Smooth muscle cell of the umbilical artery (primary cell): ENCODE measurements at places on chromosomes 11 and 22. TPM values are rescaled to one million over a fixed set of nuclear protein-coding genes. Genes with fewer than 3 reads are reported as not detected.

The RIBC2 gene
- 0.30 and 0.78 TPM in 2 replicates for total RNA-seq

The MS4A2 gene
- total RNA-seq, result not detected in 2 replicates

The RFPL2 gene
- not detected in 2 replicates for total RNA-seq

The MAJIN gene
- total RNA-seq, result under 0.01 TPM in 1 of 2 replicates, not detected in the other

The MICAL2 gene
- 246 and 810 TPM in 2 replicates for total RNA-seq

The PNPLA5 gene
- total RNA-seq, result not detected in 2 replicates

The PVALB gene
- total RNA-seq, result not detected in 2 replicates

The ZNF214 gene
- total RNA-seq, result 2.8 and 4.2 TPM in 2 replicates

The TMPRSS13 gene
- total RNA-seq, result not detected in 2 replicates

The C11orf52 gene
- total RNA-seq, result not detected in 2 replicates

The KDELR3 gene
- 160 and 218 TPM in 2 replicates for total RNA-seq

The ANO1 gene
- total RNA-seq, result not detected in 2 replicates

The GAL3ST3 gene
- total RNA-seq, result 0.23 TPM in 1 of 2 replicates, not detected in the other

The CD3E gene
- total RNA-seq, result not detected in 2 replicates

The DNAJB7 gene
- not detected in 2 replicates for total RNA-seq

The CEND1 gene
- total RNA-seq, result 0.89 and 1.8 TPM in 2 replicates

The P4HA3 gene
- 116 and 240 TPM in 2 replicates for total RNA-seq

The FOLH1 gene
- not detected in 2 replicates for total RNA-seq

The FAM180B gene
- not detected in 2 replicates for total RNA-seq

The IL17REL gene
- 0.09 TPM in 1 of 2 replicates, not detected in the other for total RNA-seq

The KCNK4 gene
- total RNA-seq, result not detected in 2 replicates

The KRTAP5-10 gene
- not detected in 2 replicates for total RNA-seq

The DNAJB13 gene
- total RNA-seq, result not detected in 2 replicates

The CNTF gene
- total RNA-seq, result 1.8 and 3.1 TPM in 2 replicates

The PTGDR2 gene
- under 0.01 and 0.05 TPM in 2 replicates for total RNA-seq

The OR2AG1 gene
- not detected in 2 replicates for total RNA-seq

The VSIG2 gene
- not detected in 2 replicates for total RNA-seq

The MMP8 gene
- 1.4 and 1.5 TPM in 2 replicates for total RNA-seq

The TH gene
- not detected in 2 replicates for total RNA-seq

The NRXN2 gene
- 0.30 and 6.4 TPM in 2 replicates for total RNA-seq

The RAB3IL1 gene
- total RNA-seq, result 2.1 and 2.3 TPM in 2 replicates

The APLNR gene
- total RNA-seq, result not detected in 2 replicates

The OR51I1 gene
- total RNA-seq, result not detected in 2 replicates

The OR51B4 gene
- not detected in 2 replicates for total RNA-seq

The OR56A1 gene
- total RNA-seq, result under 0.01 TPM in 1 of 2 replicates, not detected in the other

The C11orf91 gene
- not detected in 2 replicates for total RNA-seq

The SESN3 gene
- total RNA-seq, result 11.0 and 12.2 TPM in 2 replicates

The BUD13 gene
- 9.5 and 11.6 TPM in 2 replicates for total RNA-seq

The KCNA4 gene
- total RNA-seq, result not detected in 2 replicates

The OR10D3 gene
- total RNA-seq, result not detected in 2 replicates

The DMC1 gene
- 1.5 and 2.4 TPM in 2 replicates for total RNA-seq

The OR5P2 gene
- total RNA-seq, result not detected in 2 replicates

The ST14 gene
- not detected in 2 replicates for total RNA-seq

The UBQLN3 gene
- 0.14 TPM in 1 of 2 replicates, not detected in the other for total RNA-seq

The EIF1AD gene
- total RNA-seq, result 33.3 and 46.9 TPM in 2 replicates
